ENCODE measurements at places on chromosomes 3 and 15.
A peak's percentile ranks its signal among the peaks of the same experiment; 100 is the strongest.

- no peak for DNase-seq
These were observed 9.2 kb downstream of the LZTFL1 start for GRCh38 chr3:45832699-45833098.

DNA sequence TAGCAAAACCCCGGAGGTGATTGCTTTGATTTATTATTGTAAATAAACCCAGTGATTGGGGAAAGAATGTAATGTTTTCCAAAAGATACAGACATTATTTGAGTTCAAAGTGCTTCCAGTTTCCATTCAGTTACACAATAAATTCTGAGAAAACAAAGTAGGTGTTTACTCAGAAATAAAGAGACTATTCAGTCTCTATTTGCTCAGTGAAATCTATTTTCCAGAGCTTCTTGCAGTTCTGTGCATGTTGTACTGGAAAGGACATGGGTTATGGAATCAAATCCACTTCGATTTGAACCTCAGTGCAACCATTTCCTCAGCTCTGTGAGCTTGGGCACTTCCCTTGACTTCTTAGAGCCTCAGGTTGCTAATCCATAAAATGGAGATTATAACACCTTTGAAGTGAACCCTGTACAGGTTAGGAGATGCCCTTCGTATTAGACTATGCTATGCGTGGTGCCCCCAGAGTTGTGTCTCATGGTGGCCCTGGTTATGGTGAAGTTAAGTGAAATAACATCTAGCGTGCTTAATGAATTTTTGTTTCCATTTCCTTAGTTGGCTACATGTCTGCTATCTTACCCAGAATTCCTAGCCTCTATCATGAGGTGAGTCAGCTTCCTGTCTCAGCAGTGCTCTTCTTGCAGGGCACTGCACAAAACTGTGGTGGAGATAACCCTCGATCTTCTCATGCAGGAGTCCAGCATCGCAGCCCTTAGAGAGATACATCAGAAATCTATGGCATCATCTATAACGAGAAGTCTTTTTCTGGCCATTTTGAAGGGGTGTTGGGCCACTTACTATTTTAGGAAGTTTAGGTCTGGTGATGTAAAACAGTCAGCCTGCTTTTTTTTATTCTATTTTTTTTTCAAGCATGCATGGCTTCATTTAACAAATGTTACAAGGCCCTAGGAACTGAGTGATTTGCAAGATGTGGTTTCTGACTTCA, 97.7 kb downstream of the RPL39L start:
- no peak for DNase-seq

DNA sequence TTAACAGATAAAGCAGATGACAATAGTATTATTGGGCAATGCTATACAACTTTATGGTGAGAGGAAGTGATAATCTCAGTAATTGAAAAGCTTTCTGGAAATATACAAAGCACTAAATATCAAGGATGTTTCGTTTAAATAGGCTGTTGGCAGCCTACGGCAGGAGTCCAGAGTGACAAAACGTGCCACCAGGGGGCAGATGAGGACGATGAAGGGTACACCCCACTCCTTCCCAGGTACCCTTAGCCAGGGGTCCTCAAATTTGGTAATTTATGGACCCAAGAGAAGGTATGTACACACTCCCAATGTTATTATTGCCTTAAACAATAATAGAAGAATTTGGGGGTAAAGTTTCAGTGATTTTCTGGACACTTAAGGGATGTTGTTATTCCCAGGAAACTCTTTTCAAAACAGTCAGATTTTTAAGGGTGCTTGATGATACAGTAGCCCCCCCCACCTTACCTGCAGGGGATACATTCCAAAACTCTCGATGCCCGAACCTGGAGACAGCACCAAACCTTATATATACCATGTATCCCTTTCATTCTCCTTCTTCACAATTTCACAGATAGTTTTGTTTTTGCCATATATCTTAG, 1.4 kb upstream of the MAGEL2 start:
- DNase-seq, result no peak

DNA sequence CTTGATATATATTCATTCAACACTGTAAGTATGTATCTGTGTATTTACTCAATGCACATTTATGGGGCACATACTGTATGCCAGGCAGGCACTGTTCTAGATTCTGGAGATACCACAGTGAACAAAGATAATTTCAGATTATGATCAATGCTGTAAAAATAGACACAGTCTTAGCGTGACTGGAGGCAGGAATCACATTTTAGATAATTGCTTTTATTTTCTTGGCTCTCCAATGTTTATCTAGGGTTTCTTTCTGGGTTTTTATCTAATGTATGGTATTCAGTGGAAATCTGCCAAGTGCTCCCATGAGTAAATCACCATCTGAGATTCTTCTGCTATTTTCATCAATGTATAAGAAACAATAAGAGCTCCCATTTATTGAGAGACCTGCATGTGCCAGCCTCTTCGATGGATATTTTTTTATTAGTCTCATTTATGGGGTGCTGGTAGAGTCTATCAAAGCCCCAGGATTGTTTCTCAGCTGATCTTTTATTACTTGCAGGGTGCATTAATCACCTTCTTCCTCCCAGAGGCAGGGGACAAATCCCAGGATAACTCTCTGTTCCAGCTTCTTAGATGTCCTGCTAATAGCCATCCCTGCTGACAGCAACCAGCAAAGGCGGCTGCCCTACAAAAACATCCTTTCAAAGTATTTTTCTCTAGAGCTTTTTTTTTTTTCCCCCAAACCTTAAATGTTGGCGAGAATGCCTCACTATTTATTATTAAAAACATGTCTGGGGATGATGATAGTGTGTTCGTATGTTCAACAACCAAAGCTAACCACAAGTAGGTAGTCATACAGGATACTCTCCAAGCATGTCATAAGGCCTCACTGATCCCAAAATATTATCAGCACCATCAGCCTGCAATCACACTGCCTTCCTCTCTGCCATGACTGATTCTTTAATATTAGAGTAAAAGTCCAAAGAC, 331.0 kb upstream of the RASGRP1 start:
- DNase-seq, result peak; percentile 75

GRCh38 chr3:126978291-126978690, 4.6 kb upstream of the PLXNA1 start:
- DNase-seq, result no peak

DNA sequence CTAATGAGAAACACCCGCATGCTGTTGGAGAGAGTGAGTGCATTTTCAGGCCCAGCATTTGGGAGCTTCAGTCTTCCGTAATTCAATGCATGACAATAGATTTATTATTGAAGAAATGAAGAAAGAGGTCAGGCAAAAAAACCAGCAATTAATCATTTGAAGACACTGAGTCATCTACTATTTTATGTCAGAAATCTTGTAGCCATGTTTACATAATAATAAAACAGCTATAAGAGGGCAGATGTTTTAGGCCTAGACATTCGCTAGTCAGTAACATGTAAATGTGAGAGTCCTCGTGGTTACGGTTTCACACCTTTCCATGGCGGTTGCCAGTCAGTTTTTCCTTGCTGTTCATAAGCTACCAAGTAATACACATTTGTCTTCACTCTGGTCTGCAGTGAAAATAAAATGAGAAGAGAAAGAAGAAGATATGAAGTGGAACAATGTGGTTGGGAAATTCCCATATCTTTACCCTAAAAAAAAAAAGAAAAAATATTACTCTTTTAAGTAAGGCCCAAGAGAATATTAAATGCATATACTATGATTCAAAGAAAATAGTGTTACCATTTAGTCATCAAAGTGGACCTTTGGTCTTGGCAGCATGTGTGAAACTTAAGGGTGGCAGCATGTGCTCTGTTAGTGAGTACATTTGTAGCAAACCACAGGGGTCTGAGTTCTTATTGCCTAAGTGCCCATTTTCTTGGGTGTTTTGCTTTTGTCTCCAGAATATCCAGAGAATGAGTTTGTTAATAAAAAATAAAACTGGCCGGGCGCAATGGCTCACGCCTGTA, 140.5 kb upstream of the TBL1XR1 start:
- DNase-seq, result peak; percentile 55

- DNase-seq, result peak; percentile 93
These were observed 14.3 kb upstream of the FBXL22 start for GRCh38 chr15:63582718-63583426.

- no peak for DNase-seq
These were observed 654.0 kb upstream of the KCNMB2 start for GRCh38 chr3:177882124-177882648.

GRCh38 chr3:72440491-72440890, 407.8 kb downstream of the SHQ1 start:
- DNase-seq, result no peak

GRCh38 chr3:140595295-140595694, 82.6 kb upstream of the TRIM42 start:
- DNase-seq, result no peak
